Stimulated activated naive CD8-positive, alpha-beta T cell treated with anti-CD3 and anti-CD28 coated beads, Interleukin-15, Interleukin-2, amounts not matched to agents 100 U/mL and 50 U/mL, for 24 hours (primary cell): ENCODE measurements at places on chromosomes 5 and 9.
A peak's percentile ranks its signal among the peaks of the same experiment; 100 is the strongest.

- no peak for DNase-seq
Observed at GRCh38 chr5:59416451-59416850, 477.1 kb downstream of the PDE4D start.

GRCh38 chr5:174045470-174046025 lies at the start of gene NSG2:
TSS of gene NSG2 (plus strand) at chr5:174045706. CDS start at chr5:174046756, 1,050 bp downstream.
- DNase-seq: peak; percentile 27

- no peak for DNase-seq
Observed at GRCh38 chr5:80736730-80737129, 81.9 kb upstream of the DHFR start.

GRCh38 chr9:33116860-33117259 lies 40.4 kb upstream of the SMU1 start:
- no peak for DNase-seq

DNA sequence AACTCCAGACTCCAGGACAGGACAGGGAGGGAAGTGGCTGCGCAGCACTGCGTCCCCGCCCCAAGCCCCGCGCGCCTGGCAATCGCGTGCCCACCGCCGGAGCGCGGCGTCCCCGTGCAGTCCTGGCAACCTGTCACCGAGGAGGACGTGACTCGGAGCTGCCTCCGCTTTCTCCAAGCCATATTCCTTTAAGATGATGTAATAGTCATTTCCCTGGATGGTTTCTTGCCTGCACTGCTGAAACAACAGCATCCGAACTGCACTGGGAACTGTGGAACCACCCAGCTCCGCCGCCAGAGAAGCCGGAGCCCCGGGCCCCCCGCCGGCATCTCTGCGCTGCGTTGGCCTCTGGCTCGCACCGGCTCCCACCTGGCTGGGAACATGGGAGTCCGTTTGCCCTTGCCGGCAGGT lies 34.5 kb downstream of the KCTD16 start:
- DNase-seq: no peak

DNA sequence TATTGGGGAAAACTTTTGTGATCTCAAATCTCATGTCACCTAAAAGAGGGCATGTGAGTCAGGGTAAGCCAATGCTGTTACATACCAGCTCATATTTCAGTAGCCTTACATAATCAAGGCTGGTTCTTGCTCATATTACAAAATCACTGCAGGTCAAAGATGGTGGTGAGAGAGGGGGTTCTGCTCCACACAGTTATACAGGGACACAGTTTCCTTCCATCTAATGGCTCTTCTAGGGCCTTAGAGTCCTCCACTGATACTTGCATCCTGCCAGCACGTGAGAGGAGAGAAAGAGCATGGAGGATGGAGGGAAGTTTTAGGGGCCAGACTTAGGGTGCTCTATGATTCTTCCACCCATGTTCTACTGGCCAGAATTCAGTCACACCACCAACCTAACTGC lies 130.0 kb downstream of the LIFR start:
- no peak for DNase-seq

- DNase-seq: peak; percentile 9
Observed at GRCh38 chr5:168798065-168799023, 219.2 kb upstream of the PANK3 start.

GRCh38 chr9:85528607-85529006 lies 213.1 kb downstream of the AGTPBP1 start:
- DNase-seq: no peak

GRCh38 chr9:137759117-137759516 lies 118.5 kb upstream of the CACNA1B start:
- DNase-seq: no peak

DNA sequence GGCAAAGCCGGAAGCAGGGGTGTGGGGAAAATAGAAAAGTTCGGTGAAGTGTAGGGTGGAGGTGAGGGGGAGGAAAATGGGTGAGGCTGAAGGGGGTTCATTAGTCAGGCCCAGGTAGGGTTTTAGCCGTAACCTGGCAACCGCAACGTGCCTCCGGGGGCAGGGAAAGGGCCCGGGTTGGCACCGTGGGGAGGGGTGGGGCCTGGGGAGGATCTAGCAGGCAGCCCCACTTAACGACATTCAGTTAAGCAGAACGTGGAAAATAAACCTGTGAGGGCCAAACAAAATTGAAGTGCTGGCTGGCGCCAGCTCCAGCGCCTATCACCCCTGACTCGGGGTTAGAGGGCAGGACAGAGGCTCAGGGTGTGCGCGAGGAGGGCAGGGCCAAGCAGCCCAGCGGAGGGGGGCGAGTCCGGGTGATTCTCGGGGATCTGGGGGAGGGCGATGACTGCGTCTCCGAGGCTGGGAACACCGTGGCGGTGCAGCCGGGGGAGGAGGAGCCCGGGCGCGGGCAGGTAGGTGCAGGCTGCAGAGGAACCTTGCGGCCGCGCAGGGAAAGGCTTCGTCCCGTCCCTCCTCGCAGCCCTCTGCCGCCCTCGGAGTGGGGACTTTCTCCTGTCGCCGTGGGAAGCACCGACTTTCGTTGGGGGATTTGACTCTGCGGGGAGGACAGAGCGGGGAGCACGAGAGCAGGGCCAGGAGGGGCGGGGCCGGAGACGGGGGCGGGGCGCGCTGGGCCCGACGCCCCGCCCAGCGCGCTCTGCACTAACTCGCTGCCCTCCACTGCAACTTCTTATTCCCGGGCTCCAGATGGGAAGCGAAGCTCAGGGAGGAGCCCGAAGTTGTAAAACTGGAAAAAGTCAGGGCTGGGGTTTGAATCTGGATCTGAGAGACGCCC lies 5.1 kb downstream of the RGS14 start:
- peak; percentile 79 for DNase-seq

DNA sequence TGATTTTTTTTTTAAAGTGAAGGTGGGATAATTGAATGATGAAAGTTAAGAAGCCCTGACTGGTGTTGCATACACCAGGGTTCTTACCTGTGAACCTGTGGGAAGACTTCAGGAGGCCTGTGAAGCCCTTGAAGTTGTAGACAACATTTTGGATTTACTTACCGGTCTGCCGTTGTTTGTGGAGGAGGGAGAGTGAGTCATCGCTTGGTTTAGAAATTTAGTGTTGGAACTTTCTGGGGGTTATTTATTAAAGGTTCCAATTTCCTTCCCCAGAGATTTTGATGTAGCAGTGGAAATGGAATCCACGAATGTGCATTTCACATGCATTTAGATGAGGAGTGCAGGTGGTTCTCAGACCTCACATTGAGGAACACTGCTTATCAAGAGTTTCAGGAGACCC lies 49.6 kb downstream of the ARHGAP26 start:
- DNase-seq: no peak

GRCh38 chr9:14250794-14251153 lies 63.2 kb downstream of the NFIB start:
- no peak for DNase-seq

- no peak for DNase-seq
Observed at GRCh38 chr9:107972346-107972745, 482.8 kb upstream of the KLF4 start.

DNA sequence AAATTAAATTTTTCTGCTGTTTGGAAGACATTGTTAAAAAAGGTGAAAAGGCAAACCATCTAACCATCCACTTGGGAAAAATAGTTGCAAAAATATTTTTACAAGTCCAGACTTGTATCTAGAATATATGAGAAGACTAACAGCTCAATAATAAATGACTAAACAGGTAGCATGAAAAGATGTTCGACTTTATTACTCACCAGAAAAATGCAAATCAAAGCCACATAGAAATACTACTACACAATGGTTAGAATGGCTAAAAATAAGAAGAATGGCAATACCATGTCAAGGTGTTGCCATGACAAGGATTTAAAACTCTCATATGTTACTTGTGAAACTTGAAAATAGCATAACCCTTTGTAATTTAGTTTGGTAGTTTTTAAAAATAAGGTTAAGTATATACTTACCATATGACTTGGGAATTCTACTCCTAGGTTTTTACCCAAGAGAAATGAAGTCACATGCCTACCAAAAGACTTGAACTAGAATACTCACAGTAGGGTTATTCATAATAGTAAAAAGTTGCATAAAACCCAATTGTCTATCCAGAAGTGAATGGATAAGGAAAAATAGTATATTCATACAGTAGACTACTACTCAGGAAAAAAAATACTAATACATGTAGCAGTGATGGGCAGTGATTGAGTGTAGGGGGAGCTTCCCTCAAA lies 93.8 kb downstream of the VPS13A start:
- DNase-seq: no peak
